Neural crest cell (in vitro differentiated cells): ENCODE measurements at places on chromosomes 3 and 15.
A peak's percentile ranks its signal among the peaks of the same experiment; 100 is the strongest.

DNA sequence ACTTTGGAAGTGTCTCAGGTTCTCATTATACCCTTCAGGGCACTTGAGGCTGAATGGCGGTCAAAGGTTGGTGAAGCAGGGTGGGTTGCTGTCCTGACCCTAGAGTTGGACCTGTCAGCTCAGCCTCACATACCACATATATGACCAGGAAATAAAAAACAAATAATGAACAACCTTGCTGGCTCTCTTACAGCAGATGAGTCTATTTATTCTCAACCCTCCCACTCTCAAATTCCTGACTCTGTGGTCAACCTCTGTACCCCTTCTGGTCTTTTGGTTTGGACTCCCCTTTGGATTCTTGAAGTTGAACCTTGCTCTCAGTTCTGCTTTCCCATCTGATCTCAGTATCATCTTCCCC lies 16.9 kb downstream of the PPP2R3A start:
- DNase-seq: no peak

DNA sequence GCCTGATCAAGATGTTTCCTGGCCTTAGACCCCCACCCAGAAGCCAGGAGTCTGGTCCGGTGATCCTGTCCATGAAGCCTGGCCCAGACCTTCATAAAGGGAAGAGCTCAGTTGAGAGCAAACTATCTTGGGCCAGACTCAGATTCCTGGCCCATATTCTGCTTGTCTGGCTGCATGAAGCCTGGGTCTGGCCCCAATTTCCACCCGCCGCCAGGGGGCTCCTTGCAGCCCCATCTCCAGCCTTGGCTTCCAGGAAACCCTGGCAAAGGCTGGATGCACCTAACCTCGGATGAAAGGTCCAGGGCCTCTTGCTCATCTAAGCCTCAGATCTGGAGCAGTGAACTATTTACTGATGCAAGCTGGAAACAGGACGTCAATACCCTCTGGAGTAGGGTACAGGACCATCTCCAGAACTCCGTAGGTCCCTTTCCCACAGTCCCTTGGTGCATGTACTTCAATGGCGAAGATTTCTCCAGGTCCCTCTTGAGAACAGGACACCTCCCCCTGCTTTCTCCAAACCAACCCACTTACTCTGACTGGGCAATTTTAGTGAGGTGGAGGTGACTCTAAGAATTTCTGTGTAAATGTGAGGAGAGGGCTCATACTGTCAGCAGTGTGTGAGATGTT lies 5.6 kb downstream of the FOXL2 start:
- DNase-seq: peak; percentile 59

GRCh38 chr15:83694015-83694414 lies 40.1 kb downstream of the ADAMTSL3 start:
- no peak for DNase-seq

DNA sequence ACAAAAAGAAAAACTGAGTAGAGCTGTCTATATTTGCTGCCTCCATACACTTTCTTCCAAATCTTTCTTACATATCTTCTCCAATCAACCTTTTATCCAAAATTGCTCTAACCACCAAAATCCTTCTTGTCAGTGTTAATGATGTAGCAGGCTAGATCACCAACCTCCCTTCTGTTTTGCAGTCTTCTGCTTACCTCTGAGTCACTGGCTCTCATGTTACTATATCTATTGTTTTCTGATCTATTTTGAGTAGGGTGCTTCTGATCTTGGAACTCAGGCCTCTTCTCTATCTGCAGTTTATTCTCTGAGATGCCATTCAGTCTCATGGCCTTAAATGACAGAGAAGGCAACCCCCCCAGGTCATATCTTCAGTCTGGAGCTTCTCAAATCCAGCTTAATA lies 26.3 kb upstream of the AADAC start:
- no peak for DNase-seq

GRCh38 chr3:115160295-115160694 lies 13.2 kb upstream of the ZBTB20 start:
- no peak for DNase-seq

- no peak for DNase-seq
Measured at GRCh38 chr3:190320594-190321362, 1.5 kb downstream of the CLDN1 start.
